ENCODE measurements at places on chromosomes 12 and 14. TPM values are rescaled to one million over a fixed set of nuclear protein-coding genes. Genes with fewer than 3 reads are reported as not detected.

Gene LMNTD1
- not detected for total RNA-seq

Gene TAS2R31
- total RNA-seq = 0.28 TPM

Gene CLEC1B
- not detected for total RNA-seq

Gene HCAR1
- 0.02 TPM for total RNA-seq

Gene DUSP6
- 8.6 TPM for total RNA-seq

Gene OR4K1
- total RNA-seq = not detected

Gene FAIM2
- total RNA-seq = 0.02 TPM

Gene PLEK2
- total RNA-seq = 29.7 TPM

Gene LYSET
- total RNA-seq = 34.3 TPM

Gene CMA1
- total RNA-seq = not detected

Gene MYO1H
- total RNA-seq = not detected

Gene FBLN5
- 2.4 TPM for total RNA-seq

Gene FOXM1
- 94.4 TPM for total RNA-seq

Data from A549 treated with CORT108297 at 1 μM for 4 hours (cell line).